ENCODE measurements at places on chromosomes 4 and X. TPM values are rescaled to one million over a fixed set of nuclear protein-coding genes. Genes with fewer than 3 reads are reported as not detected.
A peak's percentile ranks its signal among the peaks of the same experiment; 100 is the strongest.

Gene FUNDC2
- 106 TPM for polyA plus RNA-seq

Gene SMIM10
- polyA plus RNA-seq = 6.6 TPM

GRCh38 chr4:21083413-21083812 lies 383.2 kb downstream of the PACRGL start:
- H3K36me3 ChIP-seq = no peaks in the 10 kb centered on the region
- H3K27me3 ChIP-seq = no peaks in the 10 kb centered on the region
- no peak overlapping the region for H3K27ac ChIP-seq
- DNase-seq = no peak
- H3K4me3 ChIP-seq = no peak overlapping the region

GRCh38 chrX:133838761-133839676 lies 146.4 kb downstream of the GPC3 start:
- H3K27ac ChIP-seq = no peak overlapping the region
- DNase-seq = peak; percentile 71
- no peaks in the 10 kb centered on the region for H3K36me3 ChIP-seq
- H3K4me3 ChIP-seq = no peak overlapping the region
- peaks cover 6% of the 10 kb centered on the region for H3K27me3 ChIP-seq
- H3K4me1 ChIP-seq = no peaks in the 10 kb centered on the region

Gene AKAP4
- not detected for polyA plus RNA-seq

GRCh38 chr4:7319024-7319423 lies 115.7 kb downstream of the PSAPL1 start:
- no peaks in the 10 kb centered on the region for H3K4me1 ChIP-seq
- no peak for DNase-seq
- no peaks in the 10 kb centered on the region for H3K36me3 ChIP-seq

DNA sequence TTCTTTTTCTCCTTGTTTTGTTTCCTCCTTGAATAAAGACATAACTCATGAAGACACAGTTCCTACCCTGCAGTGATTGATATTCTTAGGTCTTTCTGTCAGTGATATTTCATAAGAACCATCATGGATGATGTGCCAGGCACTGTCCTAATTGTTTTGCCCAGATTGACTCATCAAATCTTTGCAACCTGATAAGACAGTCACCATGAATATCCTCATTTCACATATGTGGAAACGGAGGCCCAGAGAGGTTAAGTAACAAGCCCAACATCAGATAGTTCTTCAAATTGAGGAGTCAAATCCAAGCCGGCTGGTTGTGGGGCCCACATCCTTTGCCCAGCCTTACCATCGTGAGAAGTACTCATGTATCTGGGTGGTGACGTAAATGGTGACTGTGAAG lies 69.9 kb downstream of the SEL1L3 start:
- DNase-seq = no peak
- no peaks in the 10 kb centered on the region for H3K36me3 ChIP-seq
- no peak overlapping the region for H3K27ac ChIP-seq
- H3K27me3 ChIP-seq = no peaks in the 10 kb centered on the region

- DNase-seq = no peak
- H3K4me1 ChIP-seq = no peaks in the 10 kb centered on the region
- H3K27ac ChIP-seq = no peak overlapping the region
- no peaks in the 10 kb centered on the region for H3K27me3 ChIP-seq
- no peaks in the 10 kb centered on the region for H3K36me3 ChIP-seq
These were observed 101.4 kb upstream of the LINC00632 start for GRCh38 chrX:140608111-140608510.

Gene LYAR
- polyA plus RNA-seq = 19.5 TPM

- H3K27ac ChIP-seq = no peak overlapping the region
- no peaks in the 10 kb centered on the region for H3K27me3 ChIP-seq
- DNase-seq = no peak
- H3K36me3 ChIP-seq = no peaks in the 10 kb centered on the region
These were observed 105.0 kb downstream of the NDST3 start for GRCh38 chr4:118139241-118139640.

GRCh38 chr4:143291314-143291713 lies 45.4 kb upstream of the GAB1 start:
- no peak overlapping the region for H3K4me3 ChIP-seq
- peaks cover 25% of the 10 kb centered on the region for H3K4me1 ChIP-seq
- H3K27ac ChIP-seq = no peak overlapping the region
- H3K36me3 ChIP-seq = no peaks in the 10 kb centered on the region
- no peak for DNase-seq
- no peaks in the 10 kb centered on the region for H3K27me3 ChIP-seq

DNA sequence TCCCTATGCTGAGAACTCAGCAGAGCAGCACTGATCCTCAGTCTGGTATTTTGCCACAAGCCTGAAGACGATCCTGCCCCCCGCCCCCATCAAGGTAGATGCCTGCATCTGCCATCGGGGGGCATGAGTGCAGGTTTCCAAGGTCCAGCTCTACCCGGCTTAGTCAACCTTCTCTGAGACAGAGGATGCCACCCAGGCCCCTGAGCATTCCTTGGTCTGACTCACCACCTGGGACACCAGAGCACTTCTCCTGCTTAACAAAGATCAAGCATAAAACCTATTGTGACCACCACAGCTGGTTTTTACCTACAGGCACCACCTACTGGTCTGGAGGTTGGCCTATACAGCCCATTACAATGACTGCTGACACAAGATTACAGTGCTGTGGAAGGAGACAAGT lies 1168.1 kb downstream of the PCDH19 start:
- H3K4me1 ChIP-seq = no peaks in the 10 kb centered on the region
- no peak for DNase-seq
- no peaks in the 10 kb centered on the region for H3K36me3 ChIP-seq
- no peaks in the 10 kb centered on the region for H3K27me3 ChIP-seq

Gene SFRP2
- polyA plus RNA-seq = 0.68 TPM

- H3K27me3 ChIP-seq = no peaks in the 10 kb centered on the region
- H3K4me1 ChIP-seq = no peaks in the 10 kb centered on the region
- no peak overlapping the region for H3K4me3 ChIP-seq
These were observed 235.1 kb upstream of the CPEB2 start for GRCh38 chr4:14767142-14767541.

DNA sequence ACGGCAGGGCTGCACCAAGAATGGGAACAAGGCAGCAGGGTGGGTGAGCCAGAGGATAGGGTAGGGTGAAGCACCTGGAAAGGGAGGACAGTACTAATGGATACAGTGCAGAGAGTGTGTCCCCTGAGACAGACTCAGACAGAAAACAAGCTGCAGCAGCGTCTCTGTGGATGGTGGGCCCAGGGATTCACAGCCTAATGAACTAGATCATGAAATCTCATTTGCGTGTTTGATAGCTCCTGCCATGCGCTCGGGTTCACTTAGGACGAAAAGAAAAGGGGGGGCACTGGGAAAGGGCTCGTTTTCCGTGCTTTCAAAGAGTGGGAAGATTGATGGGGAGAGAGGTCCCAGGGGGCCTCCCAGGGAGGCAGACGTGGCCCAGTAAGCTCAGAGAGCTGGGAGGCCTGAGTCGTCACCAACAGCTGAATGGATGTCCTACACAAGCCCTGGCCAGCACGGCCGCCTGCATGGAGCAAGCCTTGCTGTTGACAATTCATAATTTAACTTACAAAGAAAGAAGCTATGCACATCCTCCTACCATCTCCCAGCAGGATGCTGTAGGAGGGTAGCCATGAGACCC lies 446.9 kb downstream of the BCOR start:
- DNase-seq = peak; percentile 48
- no peaks in the 10 kb centered on the region for H3K36me3 ChIP-seq
- H3K27me3 ChIP-seq = peaks cover 24% of the 10 kb centered on the region

Gene ZNF718
- polyA plus RNA-seq = 1.5 TPM

Gene BEND2
- 0.04 TPM for polyA plus RNA-seq

DNA sequence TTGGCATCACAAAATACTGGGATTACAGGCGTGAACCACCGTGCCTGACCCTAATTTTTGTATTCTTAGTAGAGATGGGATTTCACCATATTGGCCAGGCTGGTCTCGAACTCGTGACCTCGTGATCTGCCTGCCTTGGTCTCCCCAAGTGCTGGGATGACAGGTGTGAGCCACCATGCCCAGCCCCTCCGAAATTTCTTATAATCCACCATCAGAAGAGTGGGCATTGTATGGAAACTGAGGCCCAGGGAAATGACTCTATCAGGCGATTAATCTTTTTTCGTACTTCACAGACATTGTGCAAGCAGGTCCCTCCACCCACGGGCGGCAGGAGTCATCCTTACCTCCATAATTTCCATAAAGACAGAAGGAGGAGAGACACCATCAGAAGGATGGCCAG lies 16.0 kb downstream of the CRLF2 start:
- DNase-seq = no peak
- H3K36me3 ChIP-seq = no peaks in the 10 kb centered on the region
- H3K4me3 ChIP-seq = no peak overlapping the region
- no peak overlapping the region for H3K27ac ChIP-seq
- H3K27me3 ChIP-seq = no peaks in the 10 kb centered on the region

Gene SSX3
- not detected for polyA plus RNA-seq

Gene GPR143
- polyA plus RNA-seq = 1.6 TPM

- H3K4me3 ChIP-seq = no peak overlapping the region
- H3K27me3 ChIP-seq = peaks cover 6% of the 10 kb centered on the region
- DNase-seq = no peak
- H3K36me3 ChIP-seq = no peaks in the 10 kb centered on the region
- no peaks in the 10 kb centered on the region for H3K4me1 ChIP-seq
These were observed 5.2 kb upstream of the PRKG2 start for GRCh38 chr4:81220271-81220670.

DNA sequence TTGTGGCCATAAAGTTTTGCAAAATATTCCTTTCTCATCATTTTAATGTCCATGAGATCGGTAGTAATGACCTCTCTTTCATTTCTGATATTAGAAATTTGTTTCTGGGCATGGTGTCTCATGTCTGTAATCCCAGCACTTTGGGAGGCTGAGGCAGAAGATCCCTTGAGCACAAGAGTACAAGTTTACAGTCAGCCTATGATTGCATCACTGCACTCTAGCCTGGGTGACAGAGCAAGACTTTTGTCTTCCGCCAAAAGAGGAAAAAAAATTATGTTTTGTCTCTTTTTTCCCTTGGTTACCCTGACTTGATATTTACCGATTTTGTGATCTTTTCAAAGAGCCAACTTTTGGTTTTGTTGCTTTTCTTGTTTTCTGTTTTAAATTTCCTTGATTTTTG lies 10.8 kb upstream of the NKAP start:
- no peaks in the 10 kb centered on the region for H3K36me3 ChIP-seq
- H3K4me3 ChIP-seq = no peak overlapping the region
- H3K4me1 ChIP-seq = no peaks in the 10 kb centered on the region
- H3K27ac ChIP-seq = no peak overlapping the region

Gene TCEAL2
- 2.2 TPM for polyA plus RNA-seq

Gene P2RY4
- polyA plus RNA-seq = 0.06 TPM

Gene ARMCX4
- polyA plus RNA-seq = 12.0 TPM

- no peaks in the 10 kb centered on the region for H3K36me3 ChIP-seq
- no peaks in the 10 kb centered on the region for H3K4me1 ChIP-seq
- H3K27ac ChIP-seq = no peak overlapping the region
- no peaks in the 10 kb centered on the region for H3K27me3 ChIP-seq
- DNase-seq = no peak
- H3K4me3 ChIP-seq = no peak overlapping the region
These were observed 190.2 kb upstream of the BANK1 start for GRCh38 chr4:101600287-101600686.

- no peak overlapping the region for H3K4me3 ChIP-seq
- no peak overlapping the region for H3K27ac ChIP-seq
- DNase-seq = no peak
- no peaks in the 10 kb centered on the region for H3K36me3 ChIP-seq
These were observed 1.3 kb upstream of the JAKMIP1 start for GRCh38 chr4:6201580-6202091.

Gene LGI2
- polyA plus RNA-seq = 0.18 TPM

Gene MAGEB17
- 0.05 TPM for polyA plus RNA-seq

GRCh38 chr4:185734214-185734613 lies 77.8 kb downstream of the SORBS2 start:
- no peak for DNase-seq
- H3K36me3 ChIP-seq = no peaks in the 10 kb centered on the region
- no peak overlapping the region for H3K4me3 ChIP-seq
- peaks cover 2% of the 10 kb centered on the region for H3K27me3 ChIP-seq
- peaks cover 10% of the 10 kb centered on the region for H3K4me1 ChIP-seq
- no peak overlapping the region for H3K27ac ChIP-seq

DNA sequence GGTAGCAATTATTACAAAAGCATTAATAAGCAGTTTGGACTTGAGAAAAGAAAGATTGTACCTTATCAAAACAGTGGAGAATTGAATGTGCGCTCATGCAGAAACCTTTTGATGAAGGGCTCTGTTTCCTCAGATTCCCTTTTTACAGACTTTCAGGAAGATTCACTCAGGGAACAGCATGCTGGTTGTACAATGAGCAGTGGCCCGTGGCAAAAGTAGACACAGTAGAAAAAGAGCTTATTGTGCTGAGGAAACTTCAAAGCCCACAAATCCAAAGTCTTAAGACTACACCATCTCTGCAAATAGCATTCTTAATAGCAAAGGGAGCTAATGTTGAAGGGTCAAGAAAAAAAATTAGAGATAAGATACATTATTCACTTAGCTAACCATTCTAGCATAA lies 858.9 kb downstream of the PDHA2 start:
- DNase-seq = no peak
- no peaks in the 10 kb centered on the region for H3K27me3 ChIP-seq
- H3K27ac ChIP-seq = no peak overlapping the region
- no peaks in the 10 kb centered on the region for H3K4me1 ChIP-seq

GRCh38 chrX:132401935-132402334 lies 86.9 kb downstream of the MBNL3 start:
- DNase-seq = no peak
- no peak overlapping the region for H3K27ac ChIP-seq
- H3K4me3 ChIP-seq = no peak overlapping the region
- peaks cover 12% of the 10 kb centered on the region for H3K27me3 ChIP-seq
- no peaks in the 10 kb centered on the region for H3K4me1 ChIP-seq

Gene RAB33A
- 10.0 TPM for polyA plus RNA-seq

DNA sequence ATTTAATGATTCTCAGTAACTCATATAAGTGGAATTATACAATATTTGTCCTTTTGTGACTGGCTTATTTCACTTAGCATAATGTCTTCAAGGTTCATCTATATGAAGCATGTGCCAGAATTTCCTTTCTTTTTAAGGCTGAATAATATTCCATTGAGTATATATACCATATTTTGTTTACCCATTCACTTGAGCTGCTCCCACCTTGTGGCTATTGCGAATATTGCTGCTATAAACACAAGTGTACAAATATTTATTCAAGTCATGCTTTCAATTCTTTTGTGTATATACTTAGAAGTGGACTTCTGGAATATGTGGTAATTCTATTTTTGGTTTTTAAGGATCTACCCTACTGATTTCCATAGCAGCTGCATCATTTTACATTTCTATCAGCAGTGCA lies 219.1 kb downstream of the MID1 start:
- DNase-seq = no peak
- H3K4me3 ChIP-seq = no peak overlapping the region
- H3K4me1 ChIP-seq = no peaks in the 10 kb centered on the region
- no peaks in the 10 kb centered on the region for H3K36me3 ChIP-seq

Gene CFI
- polyA plus RNA-seq = 59.8 TPM

All from lung (tissue), 17 donors.